Activated T-helper 1 cell treated with Interleukin-2 at 50 U/mL for 16 hours (primary cell): ENCODE measurements at places on chromosomes 7 and 10.

GRCh38 chr10:86229376-86229775, 137.2 kb downstream of the GRID1 start:
- DNase-seq: no peak

- no peak for DNase-seq
Observed at GRCh38 chr7:47677664-47678063, 95.8 kb upstream of the TNS3 start.

GRCh38 chr7:95569720-95570119, 26.6 kb downstream of the PDK4 start:
- DNase-seq: no peak

GRCh38 chr10:58152673-58153263, 114.9 kb downstream of the IPMK start:
- DNase-seq: no peak

GRCh38 chr10:5509236-5509635, 9.9 kb upstream of the CALML5 start:
- no peak for DNase-seq

GRCh38 chr10:16929069-16929468, 111.8 kb upstream of the RSU1 start:
- DNase-seq: no peak
